Activated effector memory CD4-positive, alpha-beta T cell treated with Interleukin-2 at 50 U/mL for 16 hours (primary cell): ENCODE measurements at places on chromosomes 12 and 14.

DNA sequence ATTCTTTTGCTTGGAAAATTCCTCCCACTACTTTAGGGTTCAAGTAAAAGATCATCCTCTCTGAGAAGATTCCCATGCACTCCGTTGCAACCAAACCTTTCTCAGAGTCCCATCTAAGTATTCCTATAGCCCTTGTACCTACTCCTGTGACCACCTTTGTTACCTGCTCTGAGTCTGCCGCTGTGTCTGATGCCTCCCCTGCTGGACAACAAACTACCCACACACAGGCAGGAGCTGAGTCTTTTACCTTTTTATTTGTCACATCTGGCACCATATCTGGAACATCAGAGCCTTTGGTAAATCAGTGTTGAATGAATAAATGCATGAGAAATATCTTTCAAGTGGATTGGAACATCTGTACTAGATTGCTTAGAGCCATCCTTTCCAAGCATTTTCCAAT is 82.1 kb upstream of the FLRT2 start:
- DNase-seq: no peak

DNA sequence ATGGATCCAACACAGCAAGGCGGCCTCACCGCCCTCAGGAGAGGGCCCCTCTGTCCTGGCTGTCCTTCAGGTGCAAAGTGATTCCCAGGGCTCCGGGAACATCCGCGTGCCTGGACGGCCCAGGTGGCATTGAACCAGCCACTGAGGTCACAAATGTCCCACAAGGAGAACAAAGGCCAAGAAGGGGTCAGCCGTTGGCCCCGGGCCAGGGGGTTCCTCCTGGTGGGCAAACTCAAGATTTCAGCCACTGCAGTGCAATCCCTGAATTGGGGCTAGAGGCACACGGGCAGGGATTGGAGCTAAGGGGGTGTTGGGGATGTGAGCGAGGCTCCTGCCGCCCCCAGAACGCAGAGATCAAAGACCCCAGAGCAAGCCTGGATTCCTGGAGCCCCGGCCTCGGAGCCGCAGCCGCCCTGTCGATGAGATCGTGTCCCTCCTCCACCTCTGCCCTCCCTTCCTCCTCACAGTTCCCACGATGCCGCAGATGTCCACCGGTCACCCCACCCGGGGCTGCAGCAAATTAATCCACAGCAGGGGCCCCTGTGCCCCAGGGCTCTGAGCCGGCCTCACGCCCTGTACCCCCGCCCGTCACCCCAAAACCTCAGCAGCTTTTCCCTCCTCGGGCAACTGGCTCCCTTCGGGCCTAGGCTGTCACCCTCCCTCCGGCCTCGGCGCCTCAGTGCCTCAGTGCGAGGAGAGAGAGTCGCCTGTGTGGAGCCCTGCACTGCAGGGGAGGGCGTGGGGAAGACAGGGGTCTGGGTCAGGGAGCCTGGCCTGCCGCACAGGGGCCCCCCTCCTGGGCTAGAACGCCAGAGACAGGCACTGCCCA is 56.7 kb upstream of the GALNT9 start:
- no peak for DNase-seq

DNA sequence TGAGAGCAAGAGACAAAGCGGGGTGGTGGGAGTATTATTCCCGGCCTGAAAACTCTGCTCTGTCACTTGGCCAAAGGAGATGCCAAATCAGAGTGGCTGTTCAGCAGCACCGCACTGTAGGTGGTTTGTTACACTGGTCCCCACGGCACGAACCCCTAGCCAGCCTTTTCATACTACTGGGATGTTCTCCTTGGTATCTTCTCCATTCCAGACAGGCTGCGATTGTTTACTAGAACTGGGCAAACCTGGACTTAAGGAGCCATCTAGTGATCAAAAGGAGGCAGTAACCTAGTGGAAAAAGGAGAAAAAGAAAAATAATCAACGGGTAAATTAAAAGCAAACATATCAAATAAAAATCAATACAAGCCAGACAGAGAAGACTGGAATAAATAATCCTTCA is 58.9 kb upstream of the TMTC2 start:
- no peak for DNase-seq

GRCh38 chr14:32203928-32204357 is 874 bp upstream of the RNU6-8 start:
- DNase-seq: no peak

DNA sequence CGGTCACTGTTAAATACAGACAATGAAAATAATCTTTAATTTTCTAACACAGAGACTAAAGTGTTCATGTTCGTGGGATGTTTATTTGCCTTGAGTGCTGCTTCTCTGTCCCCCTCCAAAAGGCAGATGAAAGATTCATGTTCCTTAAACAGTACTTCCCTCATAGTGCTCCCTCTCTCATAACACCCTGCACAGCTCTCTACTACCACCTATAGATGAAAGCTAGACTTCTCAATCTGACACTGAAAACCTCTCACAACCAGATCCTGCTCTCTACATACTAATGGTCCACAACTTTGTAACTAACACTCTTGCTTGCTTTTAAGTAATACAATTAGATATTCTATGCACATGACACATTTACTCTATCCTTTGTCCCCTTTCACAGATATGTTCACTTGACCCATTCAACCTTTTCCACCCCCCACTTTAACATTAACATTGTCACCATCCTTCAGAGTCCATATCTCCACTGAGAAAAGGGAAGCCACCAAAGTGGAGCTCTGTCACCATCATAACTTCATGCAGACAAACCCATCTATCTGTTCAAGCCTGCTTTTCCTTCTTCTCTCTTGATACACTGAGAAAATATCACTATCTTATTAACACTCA is 266.4 kb upstream of the USP15 start:
- no peak for DNase-seq

- DNase-seq: no peak
Observed at GRCh38 chr14:86944434-86944833, 1048.5 kb downstream of the GALC start.

DNA sequence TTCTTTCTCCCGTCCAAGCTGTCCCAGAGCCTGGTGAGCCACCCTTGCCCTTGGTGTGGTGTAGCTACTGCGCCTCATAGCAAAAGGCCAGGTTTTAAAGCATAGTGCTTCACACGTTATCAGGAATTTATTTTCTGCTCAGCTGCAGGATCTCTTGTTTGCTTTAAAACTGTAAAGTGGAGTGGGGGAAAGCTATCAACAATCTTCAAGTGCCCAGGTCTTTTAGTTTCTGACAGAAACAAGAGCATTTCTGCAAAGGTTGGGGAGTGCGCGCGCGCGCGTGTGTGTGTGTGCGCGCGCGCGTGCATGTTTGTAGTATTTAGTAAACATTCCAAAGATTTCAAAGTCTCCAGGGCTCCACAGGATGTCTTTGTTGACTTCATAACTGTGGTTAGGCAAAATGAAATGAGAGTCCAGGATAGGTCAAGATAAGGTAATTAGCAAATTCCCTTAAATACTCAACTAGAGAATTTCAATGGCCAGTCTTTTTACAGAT is 45.5 kb downstream of the EML1 start:
- DNase-seq: no peak

GRCh38 chr14:88947646-88948598 is 123.5 kb downstream of the TTC8 start:
- DNase-seq: no peak

GRCh38 chr12:13039328-13039956 is 4.7 kb upstream of the FAM234B start:
- no peak for DNase-seq

- DNase-seq: no peak
Observed at GRCh38 chr12:56601503-56601902, 28.6 kb downstream of the BAZ2A start.
